ENCODE measurements at places on chromosomes 3 and 15. TPM values are rescaled to one million over a fixed set of nuclear protein-coding genes. Genes with fewer than 3 reads are reported as not detected.
A peak's percentile ranks its signal among the peaks of the same experiment; 100 is the strongest.

- DNase-seq = no peak
Measured at GRCh38 chr3:137738710-137739109, 25.4 kb upstream of the SOX14 start.

DNA sequence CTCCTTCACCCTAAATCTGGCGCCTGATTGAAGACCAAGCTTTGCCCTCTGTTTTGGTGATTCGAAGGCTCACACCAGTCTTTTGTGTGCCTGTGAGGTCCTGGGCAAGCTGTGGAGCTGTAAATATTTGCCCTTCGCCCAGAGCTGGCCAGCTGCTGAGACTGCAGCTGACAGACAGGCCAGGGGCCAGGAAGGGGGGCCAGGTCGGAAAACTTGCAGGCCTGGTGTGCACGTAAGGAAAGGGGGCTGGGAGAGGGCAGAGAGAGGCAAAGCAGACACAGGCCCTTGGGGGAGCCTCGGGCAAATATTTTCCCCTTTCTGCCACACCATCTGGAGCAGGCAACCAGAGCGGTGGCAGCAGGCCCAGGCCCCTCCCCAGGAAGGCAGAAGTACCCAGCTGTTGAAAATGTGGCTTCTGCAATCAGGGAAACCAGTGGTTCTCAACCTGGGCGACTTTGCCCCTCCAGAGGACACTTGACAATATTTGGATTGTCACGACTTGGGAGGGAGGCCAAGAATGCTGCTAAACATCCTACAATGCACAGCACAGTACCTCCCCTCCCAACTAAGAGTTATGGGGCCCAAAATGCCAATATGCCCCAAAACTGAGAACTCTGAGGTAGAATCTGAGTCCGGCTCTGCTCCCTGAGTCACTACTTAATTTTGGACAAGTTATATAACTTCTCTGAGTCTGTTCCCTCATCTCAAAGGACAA, 2.5 kb downstream of the PDZRN3 start:
- peak; percentile 95 for DNase-seq

DNA sequence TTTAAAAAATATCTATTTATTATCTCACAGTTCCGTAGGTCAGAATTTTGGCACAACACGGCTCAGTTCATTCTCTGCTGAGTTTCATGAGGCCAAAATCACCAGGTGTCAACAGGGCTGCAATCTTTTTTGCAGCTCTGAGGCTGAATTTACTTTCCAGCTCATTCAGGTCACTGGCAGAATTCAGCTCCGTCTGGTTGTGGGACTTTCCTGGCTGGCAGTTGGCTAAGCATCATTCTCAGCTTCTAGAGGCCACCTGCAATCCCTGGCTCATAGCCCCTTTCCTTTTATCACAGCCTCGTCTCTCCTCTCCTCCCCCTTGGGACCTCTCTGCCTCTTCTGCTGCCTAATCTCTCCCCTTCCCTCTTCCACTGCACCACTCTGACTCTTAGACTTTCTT, 174.0 kb upstream of the WNT5A start:
- no peak for DNase-seq

GRCh38 chr3:12733566-12733965, 25.5 kb downstream of the TMEM40 start:
- DNase-seq = no peak

- DNase-seq = no peak
Measured at GRCh38 chr3:12643010-12643380, 20.9 kb downstream of the RAF1 start.

- no peak for DNase-seq
Measured at GRCh38 chr3:102124704-102125103, 275.4 kb downstream of the NFKBIZ start.

DNA sequence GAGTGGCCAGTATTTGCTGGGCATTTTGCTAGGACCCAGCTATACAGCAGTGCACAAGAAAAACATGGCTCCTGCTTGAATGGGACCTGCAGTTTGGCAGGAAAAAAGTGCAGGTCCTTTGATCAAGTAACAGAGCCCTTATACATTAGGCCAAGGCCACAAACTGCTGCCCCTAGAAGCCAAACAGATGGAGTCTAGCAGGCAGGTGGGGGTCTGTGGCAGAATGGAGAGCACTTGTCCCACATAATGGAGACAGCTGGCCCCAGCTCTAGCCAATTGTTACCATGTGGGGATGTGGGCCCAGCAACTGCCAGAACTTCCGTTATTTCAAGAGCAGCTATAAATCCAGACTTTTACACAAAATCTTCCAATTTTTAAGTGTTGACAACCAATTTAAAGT, 79.3 kb downstream of the SHQ1 start:
- no peak for DNase-seq

DNA sequence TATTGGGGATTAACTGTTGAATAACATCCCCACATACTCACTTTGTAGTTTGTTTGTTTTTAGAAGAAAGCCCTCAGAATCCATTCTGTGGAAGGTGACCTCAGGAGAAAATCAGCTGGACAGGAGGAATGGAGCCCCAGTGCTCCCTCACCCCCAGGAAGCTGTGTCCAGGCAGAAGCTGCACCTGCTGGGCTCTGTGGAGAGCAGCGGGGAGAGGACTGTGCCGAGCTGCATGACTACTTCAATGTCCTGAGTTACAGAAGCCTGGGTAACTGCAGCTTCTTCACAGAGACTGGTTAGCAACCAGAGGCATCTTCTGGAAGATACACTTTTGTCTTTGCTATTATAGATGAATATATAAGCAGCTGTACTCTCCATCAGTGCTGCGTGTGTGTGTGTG, 14.0 kb downstream of the TIGIT start:
- no peak for DNase-seq

DNA sequence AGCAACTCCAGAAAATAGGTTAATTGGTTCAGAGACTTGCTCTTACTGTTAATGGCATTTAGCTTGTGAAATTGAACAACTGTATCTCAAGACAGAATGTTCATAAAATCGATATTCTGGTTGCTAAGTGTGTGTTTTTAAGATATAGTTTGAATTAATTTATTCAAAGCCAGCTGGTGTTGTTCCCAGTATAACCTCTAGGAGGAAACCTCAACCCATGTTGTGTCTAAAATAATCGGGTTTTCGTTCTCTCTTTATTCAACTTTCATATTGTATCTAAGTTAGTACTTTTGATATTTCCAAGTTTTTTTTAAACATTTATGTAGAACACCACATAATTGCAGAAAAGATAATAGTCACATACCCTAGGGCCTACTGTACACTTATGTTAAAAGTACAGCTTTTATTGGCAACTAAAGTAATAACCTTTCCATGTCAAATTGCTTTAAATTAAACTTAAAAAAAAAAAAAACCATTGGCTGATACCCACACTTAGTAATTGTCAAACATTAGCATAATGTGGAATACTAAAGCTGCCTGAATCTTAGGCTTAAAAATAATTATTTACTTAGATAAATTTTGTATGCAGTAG, 90.9 kb downstream of the SAMMSON start:
- DNase-seq = no peak

The HDAC11 gene
- total RNA-seq = 17.2 TPM

The CAPN3 gene
- 5.4 TPM for total RNA-seq

The PARP16 gene
- 12.5 TPM for total RNA-seq

The CDHR4 gene
- total RNA-seq = not detected

The DZIP1L gene
- total RNA-seq = 22.4 TPM

Data from sigmoid colon (tissue), 7 donors.